ENCODE measurements at places on chromosomes 2 and 18. TPM values are rescaled to one million over a fixed set of nuclear protein-coding genes. Genes with fewer than 3 reads are reported as not detected.

Gene MYO1B
- total RNA-seq, result 211 TPM

Gene NPHP1
- 2.0 TPM for total RNA-seq

Gene MOGAT1
- not detected for total RNA-seq

GRCh38 chr2:133581010-133581760, 12.9 kb upstream of the NCKAP5 start:
- DNase-seq, result peak; percentile 18

DNA sequence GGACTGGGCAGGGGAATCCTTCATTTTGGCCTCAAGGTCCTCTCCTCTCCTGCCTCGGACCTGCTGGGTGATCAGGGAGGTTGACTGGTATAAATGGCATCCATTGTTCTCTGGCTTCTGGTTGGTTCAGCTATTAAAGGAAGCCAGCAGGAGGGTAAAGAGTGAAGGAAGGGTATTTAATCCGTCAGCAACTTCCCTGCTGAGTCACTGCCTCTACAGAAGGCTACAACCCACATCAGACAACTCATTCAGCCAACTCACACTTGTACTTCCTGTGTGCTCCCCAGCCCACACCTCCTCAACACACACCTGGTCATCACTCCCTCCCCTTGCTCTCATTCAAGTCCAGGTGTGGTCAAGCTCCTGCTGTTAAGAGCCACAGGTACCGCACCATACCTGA, 68.3 kb upstream of the MRPS9 start:
- DNase-seq, result no peak

DNA sequence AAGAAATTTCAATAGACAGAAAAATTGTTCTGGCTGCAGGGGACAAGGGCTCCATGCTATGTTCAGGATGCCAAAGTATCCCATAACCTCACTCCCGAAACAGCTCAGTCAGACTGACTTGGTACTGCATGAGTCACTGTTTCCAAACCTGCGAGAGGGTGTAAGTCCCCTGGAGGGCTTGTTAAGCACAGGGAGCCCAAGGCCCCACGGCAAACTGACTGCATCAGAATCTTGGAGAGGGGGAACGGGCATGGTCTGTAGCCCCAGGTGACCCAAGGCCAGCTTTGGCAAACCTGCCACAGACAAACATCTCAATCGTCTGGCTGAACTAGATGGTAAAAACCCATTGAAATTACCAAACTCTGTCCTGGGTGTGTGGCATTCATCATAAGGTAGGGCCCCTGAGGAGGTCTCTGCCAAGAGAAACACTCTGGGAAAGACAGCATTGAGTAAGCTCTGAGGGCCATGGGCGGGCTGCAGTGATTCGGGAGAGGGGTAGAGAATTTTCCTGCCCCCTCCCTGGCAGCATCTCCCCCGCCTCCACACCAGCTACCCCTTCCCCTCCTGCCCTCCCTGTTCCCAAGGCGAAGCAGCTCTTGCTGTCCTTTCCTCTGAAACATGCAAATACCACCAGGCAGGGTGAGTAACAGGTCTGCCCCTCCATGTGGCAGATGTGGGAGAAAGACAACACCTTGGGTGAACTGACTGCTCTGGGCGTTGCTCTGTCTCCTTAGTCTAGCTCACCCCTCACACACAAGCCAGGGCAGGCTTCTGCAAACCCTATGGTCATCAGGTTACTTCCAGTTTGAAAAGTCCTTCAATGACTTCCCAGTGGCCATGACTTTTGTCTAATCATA, 274.7 kb upstream of the SIX2 start:
- peak; percentile 90 for DNase-seq

GRCh38 chr2:188439986-188440385, 148.3 kb downstream of the GULP1 start:
- DNase-seq, result no peak

- peak; percentile 86 for DNase-seq
Observed at GRCh38 chr18:79402977-79403722, 7.4 kb downstream of the NFATC1 start.

DNA sequence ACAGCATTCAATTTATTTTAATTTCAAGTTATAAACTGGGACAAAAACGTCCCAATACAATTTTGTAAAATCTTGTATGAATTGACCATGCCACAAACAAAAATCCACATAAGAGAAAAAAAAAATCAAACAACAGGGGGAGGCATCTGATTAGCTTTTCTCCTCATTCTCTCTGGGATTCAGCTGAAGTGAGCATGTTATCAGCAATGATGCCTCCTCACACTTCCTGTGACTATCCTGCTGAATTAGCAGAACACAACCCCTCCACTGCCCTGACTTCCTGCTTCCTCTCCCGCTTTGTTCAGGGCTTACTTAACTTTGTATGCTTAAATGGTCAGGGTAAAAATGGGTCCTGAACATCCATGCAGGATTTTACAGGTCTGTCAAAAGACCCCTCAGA, 132.2 kb upstream of the ITGB6 start:
- peak; percentile 61 for DNase-seq

GRCh38 chr2:181904022-181904632, 12.6 kb downstream of the ITPRID2 start:
- peak; percentile 44 for DNase-seq

- DNase-seq, result no peak
Observed at GRCh38 chr2:74149247-74149525, 1.5 kb upstream of the BOLA3 start.

DNA sequence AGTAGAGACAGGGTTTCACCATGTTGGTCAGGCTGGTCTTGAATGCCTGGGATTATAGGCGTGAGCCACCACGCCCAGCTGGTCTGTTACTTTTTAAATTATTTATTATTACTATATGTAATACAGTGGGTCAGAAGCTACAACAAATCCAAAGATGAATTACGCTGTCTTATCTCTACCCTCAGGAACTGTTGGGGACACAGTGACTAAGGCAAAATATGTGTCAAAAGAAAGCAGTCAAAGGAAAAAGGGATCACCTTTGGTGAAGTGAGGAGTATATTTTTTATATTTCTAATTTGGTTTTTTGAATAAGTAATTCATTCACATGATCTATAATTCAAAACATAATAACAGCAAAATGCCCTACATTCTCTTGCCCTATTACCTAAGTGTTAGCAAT, 4.7 kb downstream of the CREB1 start:
- DNase-seq, result no peak

- DNase-seq, result no peak
Observed at GRCh38 chr18:33833842-33834241, 255.8 kb downstream of the ASXL3 start.

DNA sequence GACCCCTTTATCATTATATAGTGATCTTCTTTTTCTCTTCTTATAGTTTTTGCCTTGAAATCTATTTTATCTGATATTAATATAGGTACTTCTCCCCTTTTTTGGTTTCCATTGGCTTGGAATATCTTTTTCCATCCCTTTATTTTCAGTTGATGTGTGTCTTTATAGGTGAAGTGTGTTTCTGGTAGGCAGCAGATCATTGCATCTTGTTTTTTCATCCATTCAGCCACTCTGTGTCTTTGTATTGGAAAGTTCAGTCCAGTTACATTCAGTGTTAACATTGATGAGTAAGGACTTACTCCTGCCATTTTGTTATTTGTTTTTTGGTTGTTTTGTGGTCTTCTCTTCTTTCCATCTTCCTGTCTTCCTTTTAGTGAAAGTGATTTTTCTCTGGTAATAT, 133.4 kb downstream of the DIS3L2 start:
- no peak for DNase-seq

- peak; percentile 92 for DNase-seq
Observed at GRCh38 chr2:160367887-160368286, 125.7 kb downstream of the RBMS1 start.

Data from GM23248 (cell line).